Activated effector memory CD4-positive, alpha-beta T cell treated with Interleukin-2 at 50 U/mL for 16 hours (primary cell): ENCODE measurements at places on chromosomes 13 and 19.

GRCh38 chr13:93562676-93563075 is 336.1 kb downstream of the GPC6 start:
- DNase-seq: no peak

DNA sequence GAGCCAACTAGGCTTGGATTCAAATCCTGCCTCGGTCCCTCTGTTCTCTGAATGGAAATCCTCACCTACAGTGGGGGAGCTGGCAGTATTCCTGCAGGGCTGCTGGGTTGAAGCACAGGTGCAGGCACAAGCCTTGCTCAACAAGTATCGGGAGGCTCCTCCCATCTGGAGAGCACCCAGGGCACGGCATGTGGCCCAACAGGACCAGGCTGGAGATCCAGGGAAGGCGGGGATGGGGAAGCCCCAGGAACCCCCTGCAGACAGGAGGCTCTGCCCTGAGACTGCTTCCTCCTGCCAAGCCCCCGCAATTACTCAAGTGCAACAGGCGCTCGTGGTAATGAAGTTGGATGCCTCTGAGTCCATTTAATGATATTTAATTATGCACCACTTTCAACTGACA is 128.0 kb upstream of the VSTM2B start:
- no peak for DNase-seq

DNA sequence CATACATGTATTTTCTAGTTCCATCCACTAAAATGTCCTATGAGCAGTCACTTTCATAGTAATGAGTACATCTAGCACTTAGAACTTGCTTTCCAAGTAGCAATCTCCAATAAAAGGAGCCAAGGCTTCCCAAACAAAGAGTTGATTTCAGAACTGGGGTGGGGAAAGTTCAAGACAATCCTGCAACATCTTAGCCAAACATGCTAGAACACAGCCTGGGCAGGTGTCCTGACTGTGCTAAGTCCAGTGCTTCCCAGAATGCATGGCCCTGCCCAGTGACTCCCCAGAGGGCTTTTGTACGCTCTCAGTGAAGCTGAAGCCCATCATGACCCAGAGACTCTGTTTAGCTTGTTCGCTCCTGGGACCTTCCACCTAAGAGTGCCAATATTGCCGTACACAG is 106.7 kb upstream of the UBAC2 start:
- no peak for DNase-seq

DNA sequence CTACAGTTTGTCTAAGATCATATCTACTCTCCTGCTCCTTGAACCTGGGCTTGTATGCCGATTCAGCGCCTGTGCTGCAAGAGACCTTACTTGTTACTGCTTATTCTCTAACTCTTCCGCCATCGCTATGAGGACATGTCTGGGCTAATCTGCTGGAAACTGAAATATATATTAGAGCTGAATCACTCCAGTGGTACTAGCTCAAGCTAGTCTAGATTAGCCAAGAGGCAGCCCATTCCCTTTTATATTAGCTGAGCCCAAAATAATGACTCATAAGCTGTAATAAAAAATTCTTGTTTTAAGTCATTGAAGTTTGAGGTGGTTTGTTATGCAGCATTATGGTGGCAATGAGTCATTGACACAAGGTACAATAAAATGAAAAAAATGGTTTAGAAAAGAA is 52.8 kb downstream of the SLC6A16 start:
- DNase-seq: no peak

DNA sequence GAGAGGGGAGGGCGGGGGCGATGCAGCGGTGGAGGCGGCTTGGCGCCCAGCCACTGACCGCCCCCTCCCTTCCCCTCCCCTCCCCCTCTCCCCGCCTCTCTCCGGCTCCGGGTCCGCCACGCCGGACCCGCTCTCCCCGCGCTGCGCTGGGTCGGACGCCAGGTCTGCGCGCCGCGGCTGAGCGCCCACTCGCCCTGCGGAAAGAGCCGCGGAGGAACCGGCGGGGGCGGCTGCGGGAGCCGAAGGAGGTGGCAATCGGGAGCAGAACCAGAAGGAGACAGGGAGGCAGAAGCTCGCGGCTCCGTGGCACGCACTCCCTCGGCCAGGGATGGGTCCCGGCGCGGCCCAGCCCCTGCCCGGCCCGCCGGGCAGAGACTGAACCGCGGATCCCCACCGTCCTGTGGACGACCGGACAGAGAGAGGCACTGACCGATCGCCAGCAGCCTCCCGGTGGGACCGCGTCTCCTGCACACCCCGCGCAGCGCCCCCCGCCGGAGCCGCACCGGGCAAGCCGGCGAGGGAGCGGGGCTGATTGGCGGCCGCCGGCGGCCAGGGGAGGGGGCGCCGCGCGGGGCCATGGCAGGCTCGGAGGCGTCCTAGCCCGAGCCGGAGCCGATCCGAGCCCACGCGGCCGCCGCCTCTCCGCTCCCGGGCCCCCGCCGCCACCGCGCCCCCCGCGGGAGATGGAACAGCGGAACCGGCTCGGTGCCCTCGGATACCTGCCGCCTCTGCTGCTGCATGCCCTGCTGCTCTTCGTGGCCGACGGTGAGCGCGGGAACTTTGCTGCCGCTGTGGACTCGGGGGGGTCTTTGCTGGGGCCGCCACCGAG is at the start of gene VSTM2B:
TSS of gene VSTM2B (plus strand) at position 94 of the 829 bp plus-strand sequence. CDS start at position 684, 590 bp downstream.
- no peak for DNase-seq

GRCh38 chr13:98538876-98539275 is 38.0 kb downstream of the STK24 start:
- DNase-seq: no peak

- no peak for DNase-seq
Measured at GRCh38 chr13:46507981-46508380, 45.0 kb upstream of the LRCH1 start.
